ENCODE measurements at places on chromosomes 2 and 18. TPM values are rescaled to one million over a fixed set of nuclear protein-coding genes. Genes with fewer than 3 reads are reported as not detected.

The LOXHD1 gene
- not detected for total RNA-seq

The TMEM247 gene
- not detected for total RNA-seq

The RAMP1 gene
- 21.7 TPM for total RNA-seq

The MFF gene
- 177 TPM for total RNA-seq

The FBLN7 gene
- total RNA-seq = 1.8 TPM

The GRP gene
- total RNA-seq = not detected

The NT5C1B gene
- total RNA-seq = not detected

The SLC5A7 gene
- not detected for total RNA-seq

The MEIS1 gene
- 117 TPM for total RNA-seq

The RFX8 gene
- total RNA-seq = 0.16 TPM

The NABP1 gene
- total RNA-seq = 13.7 TPM

The DPP10 gene
- 2.6 TPM for total RNA-seq

The RIT2 gene
- not detected for total RNA-seq

The AP1S3 gene
- 5.5 TPM for total RNA-seq

The MYOM1 gene
- total RNA-seq = 0.13 TPM

The OSR1 gene
- total RNA-seq = 18.8 TPM

The KCNE4 gene
- total RNA-seq = 5.0 TPM

The ATP6V1C2 gene
- total RNA-seq = not detected

The RAB17 gene
- not detected for total RNA-seq

The LHCGR gene
- not detected for total RNA-seq

The CCDC138 gene
- total RNA-seq = 3.7 TPM

The HRH4 gene
- not detected for total RNA-seq

The CLK1 gene
- total RNA-seq = 13.8 TPM

The GULP1 gene
- total RNA-seq = 64.2 TPM

The TMEM182 gene
- 2.6 TPM for total RNA-seq

The NGEF gene
- total RNA-seq = 3.0 TPM

The TLX2 gene
- not detected for total RNA-seq

The ST8SIA5 gene
- total RNA-seq = 0.24 TPM

The LIPG gene
- total RNA-seq = 2.5 TPM

The RAD51AP2 gene
- total RNA-seq = not detected

The AGXT gene
- not detected for total RNA-seq

The POTEF gene
- total RNA-seq = not detected

The SOX11 gene
- 21.8 TPM for total RNA-seq

The TRIM43B gene
- not detected for total RNA-seq

The GAL3ST2 gene
- 0.64 TPM for total RNA-seq

The CD207 gene
- not detected for total RNA-seq

Data from epithelial cell of alveolus of lung (primary cell).